ENCODE measurements at places on chromosomes 1 and 21. TPM values are rescaled to one million over a fixed set of nuclear protein-coding genes. Genes with fewer than 3 reads are reported as not detected.

VANGL1 gene
- 5.2 TPM for total RNA-seq

PLA2G2A gene
- total RNA-seq, result 376 TPM

ZSCAN20 gene
- total RNA-seq, result 4.4 TPM

GNAT2 gene
- not detected for total RNA-seq

MARK1 gene
- 16.7 TPM for total RNA-seq

ANP32E gene
- total RNA-seq, result 25.5 TPM

ENAH gene
- 79.0 TPM for total RNA-seq

FCRL1 gene
- total RNA-seq, result not detected

TDRD5 gene
- 0.12 TPM for total RNA-seq

NEK2 gene
- 0.18 TPM for total RNA-seq

C1orf210 gene
- not detected for total RNA-seq

KIAA0040 gene
- 28.5 TPM for total RNA-seq

CELA3B gene
- not detected for total RNA-seq

ZNF695 gene
- 0.26 TPM for total RNA-seq

RAP1GAP gene
- total RNA-seq, result 16.4 TPM

NEGR1 gene
- 18.8 TPM for total RNA-seq

TENT5C gene
- total RNA-seq, result 21.6 TPM

CYP4B1 gene
- 7.2 TPM for total RNA-seq

CFAP107 gene
- total RNA-seq, result not detected

NBPF4 gene
- not detected for total RNA-seq

DPT gene
- 111 TPM for total RNA-seq
